ENCODE measurements at places on chromosomes 11 and 22.

- DNase-seq = no peak
Observed at GRCh38 chr22:39616781-39617180, 46.2 kb downstream of the CACNA1I start.

DNA sequence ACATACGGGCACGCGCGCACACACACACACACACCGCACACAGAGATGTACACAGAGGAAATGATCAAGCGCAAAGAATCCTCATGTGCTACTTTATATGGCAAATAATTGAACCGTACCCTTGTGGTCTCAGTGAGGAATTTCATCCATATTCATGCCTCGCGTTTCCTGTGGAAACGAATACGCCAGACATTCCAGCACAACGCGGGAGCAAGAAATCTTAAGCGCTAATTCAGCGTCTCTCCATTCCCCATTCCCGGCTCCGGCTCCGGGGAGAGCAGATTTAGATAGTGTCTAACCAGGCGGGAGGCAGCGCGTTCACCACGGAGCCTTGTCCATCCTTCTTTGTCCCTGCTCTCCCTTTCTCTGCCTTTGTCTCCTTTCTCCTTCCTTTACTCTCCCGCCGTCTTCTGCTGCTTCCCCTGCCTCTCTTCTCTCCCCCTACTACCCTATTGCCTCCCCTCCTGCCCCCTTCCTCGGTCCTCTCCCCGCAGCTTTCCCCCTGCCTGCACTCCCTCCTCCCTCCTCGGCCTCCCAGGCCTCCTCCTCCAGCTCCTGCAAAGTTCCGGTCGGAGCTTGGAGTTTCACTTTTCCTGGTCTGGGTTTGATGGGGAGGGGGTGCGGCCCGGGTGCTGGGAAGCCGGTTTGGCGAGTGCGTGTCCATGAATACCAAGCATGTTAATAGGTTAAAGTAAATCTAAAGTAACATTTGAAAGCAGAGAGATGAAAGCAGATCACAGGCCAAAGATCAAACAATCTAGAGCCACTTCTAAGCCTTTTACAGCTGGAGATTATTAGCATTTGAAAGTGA lies 579.3 kb downstream of the BUD13 start:
- DNase-seq = no peak

GRCh38 chr11:122220321-122220720 lies 104.3 kb upstream of the BLID start:
- no peak for DNase-seq

- DNase-seq = no peak
Observed at GRCh38 chr22:46727813-46728364, 10.2 kb downstream of the CERK start.

DNA sequence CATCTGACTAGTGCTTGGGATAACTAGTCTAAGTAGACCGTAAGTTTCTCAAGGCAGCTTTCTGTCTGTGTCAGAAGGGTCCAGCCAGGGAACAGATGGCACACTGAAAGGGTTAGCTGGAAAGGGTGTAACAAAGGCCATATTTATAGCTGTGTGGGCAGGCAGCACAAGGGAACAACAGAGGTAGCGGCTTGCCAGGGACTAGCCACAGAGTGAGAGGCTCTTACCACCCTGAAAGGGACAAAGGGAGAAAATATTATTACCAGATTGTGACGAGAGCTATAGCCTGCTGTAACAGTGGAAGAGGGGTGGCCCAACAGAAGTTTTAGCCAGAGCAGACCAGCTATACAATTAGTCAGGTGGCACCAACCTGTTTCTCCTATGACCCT lies 129.4 kb downstream of the CCDC34 start:
- DNase-seq = no peak

DNA sequence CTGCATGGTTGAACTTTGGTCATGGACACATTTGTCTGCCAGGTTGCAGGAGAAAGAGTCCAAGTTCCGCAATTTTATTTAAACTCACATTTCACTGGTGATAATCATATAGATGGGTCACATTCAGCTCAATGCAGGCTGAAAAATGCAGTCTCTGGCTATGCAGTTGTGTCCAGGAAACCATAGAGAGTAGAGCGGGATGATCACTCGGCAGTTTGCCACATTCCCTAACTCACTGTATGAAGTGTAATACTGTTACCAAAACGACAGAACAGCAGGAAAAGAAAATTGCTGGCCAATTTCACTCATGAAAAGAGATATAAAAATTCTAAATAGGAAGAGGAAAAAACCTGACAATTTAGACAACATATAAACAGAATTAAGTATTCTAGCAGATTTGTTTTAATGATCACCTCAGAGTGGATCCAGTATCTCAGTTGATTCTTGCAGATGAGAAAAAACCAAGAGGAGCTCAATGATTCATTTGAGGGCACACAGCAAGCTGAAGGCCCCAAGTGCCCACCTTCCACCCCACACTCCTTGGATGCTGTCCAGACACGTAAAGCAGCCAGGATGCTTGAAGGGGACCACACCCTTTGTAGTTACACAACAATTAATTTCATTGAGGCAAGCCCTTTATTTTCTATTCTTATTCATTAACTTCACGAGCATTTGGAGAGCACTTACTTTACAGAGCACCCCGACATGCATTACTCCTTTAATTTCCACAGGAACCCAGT lies 422.3 kb downstream of the SOX6 start:
- DNase-seq = no peak
